ENCODE measurements at places on chromosomes 4 and X. TPM values are rescaled to one million over a fixed set of nuclear protein-coding genes. Genes with fewer than 3 reads are reported as not detected.

NAP1L2 gene
- total RNA-seq: 0.88 TPM

CRMP1 gene
- total RNA-seq: 3.9 TPM

ZC4H2 gene
- total RNA-seq: 1.9 TPM

DCLK2 gene
- total RNA-seq: 9.9 TPM

GPRASP2 gene
- total RNA-seq: 5.0 TPM

GRPEL1 gene
- 64.3 TPM for total RNA-seq

FAM149A gene
- 1.3 TPM for total RNA-seq

EDA2R gene
- total RNA-seq: 13.5 TPM

HGFAC gene
- total RNA-seq: 0.07 TPM

ERVMER34-1 gene
- 0.37 TPM for total RNA-seq

SUPT20HL2 gene
- not detected for total RNA-seq

TAF7L gene
- total RNA-seq: 0.10 TPM

SATL1 gene
- not detected for total RNA-seq

FGD1 gene
- 7.7 TPM for total RNA-seq

FAT1 gene
- 153 TPM for total RNA-seq

ERAS gene
- not detected for total RNA-seq

FHDC1 gene
- 0.71 TPM for total RNA-seq

S100P gene
- 67.3 TPM for total RNA-seq

PPARGC1A gene
- total RNA-seq: 0.28 TPM

GRPR gene
- not detected for total RNA-seq

EXOC1L gene
- not detected for total RNA-seq

STAP1 gene
- not detected for total RNA-seq

FBXL5 gene
- total RNA-seq: 29.4 TPM

GAGE12J gene
- not detected for total RNA-seq

MTTP gene
- not detected for total RNA-seq

AWAT2 gene
- not detected for total RNA-seq

COL25A1 gene
- not detected for total RNA-seq

KLHL4 gene
- 6.7 TPM for total RNA-seq

NLGN4X gene
- total RNA-seq: 0.02 TPM

XKRX gene
- 0.66 TPM for total RNA-seq

MAPK10 gene
- total RNA-seq: 0.50 TPM

PLXNB3 gene
- 3.6 TPM for total RNA-seq

SLC25A5 gene
- total RNA-seq: 725 TPM

TNMD gene
- total RNA-seq: not detected

GLRA2 gene
- total RNA-seq: not detected

RNF4 gene
- total RNA-seq: 65.0 TPM

WNK3 gene
- total RNA-seq: 0.05 TPM
